ENCODE measurements at places on chromosomes 4 and X.

- DNase-seq: no peak
These were observed 52.1 kb upstream of the MSANTD1 start for GRCh38 chr4:3196670-3197359.

GRCh38 chr4:40607221-40607620 is 22.4 kb downstream of the RBM47 start:
- DNase-seq: no peak

- no peak for DNase-seq
These were observed 116.4 kb downstream of the C4orf51 start for GRCh38 chr4:145796346-145796745.

- no peak for DNase-seq
These were observed 9.1 kb downstream of the BMPR1B start for GRCh38 chr4:94766856-94767255.

- DNase-seq: no peak
These were observed 5.8 kb downstream of the WAS start for GRCh38 chrX:48689208-48689920.

- DNase-seq: no peak
These were observed 14.3 kb downstream of the TENM3 start for GRCh38 chr4:182257503-182257902.

GRCh38 chr4:151035911-151036310 is 20.8 kb upstream of the LRBA start:
- no peak for DNase-seq

GRCh38 chr4:53322696-53323095 is 43.2 kb downstream of the SCFD2 start:
- no peak for DNase-seq

DNA sequence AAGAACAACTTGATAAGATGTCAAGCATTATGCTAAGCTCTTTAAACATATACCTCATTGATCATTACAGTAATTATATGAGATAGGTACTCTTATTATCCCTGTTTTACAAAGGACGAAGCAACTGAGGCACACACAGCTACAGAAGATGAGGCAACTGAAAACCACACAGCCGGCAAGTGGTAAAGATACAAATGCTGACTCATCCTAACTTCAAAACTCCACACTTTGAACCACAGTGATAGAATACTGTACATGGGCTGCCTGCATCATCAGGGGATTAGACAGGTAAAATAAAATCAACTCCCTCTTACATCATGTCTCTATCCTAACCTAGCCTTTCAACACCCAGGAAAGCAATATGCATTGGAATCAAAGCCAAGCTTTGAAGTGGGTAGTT is 47.8 kb downstream of the LHFPL1 start:
- no peak for DNase-seq

GRCh38 chr4:11489453-11490083 is 60.9 kb upstream of the HS3ST1 start:
- DNase-seq: no peak

- DNase-seq: no peak
These were observed 122.5 kb upstream of the TEX13D start for GRCh38 chrX:124209792-124210576.

- DNase-seq: no peak
These were observed 116.2 kb downstream of the GATB start for GRCh38 chr4:151644622-151645021.

- no peak for DNase-seq
These were observed 2.1 kb upstream of the IL9R start for GRCh38 chrX:155995321-155995875.

DNA sequence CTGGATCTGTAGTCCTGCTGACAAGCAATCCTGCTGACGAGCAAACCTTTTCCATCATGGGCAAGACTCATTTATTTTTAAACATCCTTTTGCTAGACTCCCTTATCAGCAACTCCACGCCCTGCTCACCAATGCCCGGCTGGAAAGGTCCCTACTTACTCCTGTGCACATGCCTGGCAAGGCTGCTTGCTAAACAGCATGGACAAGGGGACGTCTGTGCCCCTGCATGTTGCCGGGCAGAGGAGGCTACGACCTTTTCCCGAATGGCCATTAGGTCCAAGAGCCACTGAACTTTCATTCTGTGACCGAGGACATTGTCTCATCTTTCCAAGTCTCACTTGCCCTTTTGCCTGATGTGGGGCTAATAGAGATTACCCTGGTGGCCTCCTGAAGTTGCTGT is 98.6 kb downstream of the MGST2 start:
- no peak for DNase-seq

DNA sequence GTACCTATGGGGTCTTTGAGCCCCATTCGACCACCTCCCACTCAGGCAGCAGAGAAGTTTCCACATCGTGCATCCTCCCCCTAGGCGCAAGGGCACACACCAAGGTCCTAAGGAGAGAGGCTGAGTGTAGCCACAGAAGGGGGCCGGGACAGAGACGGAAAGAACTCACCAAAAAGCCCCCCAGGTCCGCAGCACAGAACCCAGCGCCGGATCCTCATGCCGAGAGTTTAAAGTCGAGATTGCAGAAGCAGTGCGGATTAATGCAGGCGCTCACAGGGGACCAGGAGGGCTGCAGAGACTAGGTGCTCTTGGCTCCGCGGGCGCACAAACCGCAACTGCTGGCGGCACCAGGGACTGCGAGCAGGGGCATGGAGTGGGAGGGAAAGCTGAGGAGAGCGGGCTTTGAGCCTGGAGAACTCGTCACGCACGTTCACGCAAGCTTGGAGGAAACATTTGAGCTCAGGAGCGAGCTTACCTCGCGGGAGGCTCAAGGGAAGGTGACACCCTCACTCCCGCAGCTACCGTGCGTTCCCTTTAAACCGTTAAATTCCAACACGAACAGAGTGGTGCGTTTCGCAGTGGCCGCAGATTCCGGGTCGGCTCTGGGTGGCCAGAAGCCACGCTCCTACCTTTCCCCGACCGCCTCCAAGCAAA is 8.5 kb downstream of the NKX3-2 start:
- DNase-seq: no peak

GRCh38 chr4:56739066-56739777 is 58.1 kb upstream of the HOPX start:
- no peak for DNase-seq

- DNase-seq: no peak
These were observed 72.3 kb upstream of the EFHC2 start for GRCh38 chrX:44415639-44416386.

GRCh38 chrX:154784149-154784995 is 20.9 kb downstream of the MPP1 start:
- no peak for DNase-seq

DNA sequence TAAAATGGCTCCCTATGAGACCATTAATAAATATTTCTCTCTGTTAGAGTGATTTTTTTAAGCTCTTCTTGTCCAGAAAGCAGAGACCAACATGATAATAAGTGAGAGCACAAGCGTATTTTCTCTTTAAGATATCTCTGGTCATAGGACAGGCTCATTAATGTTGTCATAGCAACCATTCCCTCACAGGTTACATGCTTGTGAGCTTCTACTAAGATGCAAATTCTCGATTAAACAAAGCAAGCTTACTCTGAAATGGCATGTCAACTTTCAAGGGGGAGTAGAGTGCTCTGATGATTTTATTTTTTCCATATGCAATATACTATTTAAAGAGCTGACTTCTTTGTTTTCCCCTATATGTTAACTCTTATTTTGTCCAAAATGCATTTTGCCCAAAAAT is 487.2 kb upstream of the LCORL start:
- DNase-seq: no peak

DNA sequence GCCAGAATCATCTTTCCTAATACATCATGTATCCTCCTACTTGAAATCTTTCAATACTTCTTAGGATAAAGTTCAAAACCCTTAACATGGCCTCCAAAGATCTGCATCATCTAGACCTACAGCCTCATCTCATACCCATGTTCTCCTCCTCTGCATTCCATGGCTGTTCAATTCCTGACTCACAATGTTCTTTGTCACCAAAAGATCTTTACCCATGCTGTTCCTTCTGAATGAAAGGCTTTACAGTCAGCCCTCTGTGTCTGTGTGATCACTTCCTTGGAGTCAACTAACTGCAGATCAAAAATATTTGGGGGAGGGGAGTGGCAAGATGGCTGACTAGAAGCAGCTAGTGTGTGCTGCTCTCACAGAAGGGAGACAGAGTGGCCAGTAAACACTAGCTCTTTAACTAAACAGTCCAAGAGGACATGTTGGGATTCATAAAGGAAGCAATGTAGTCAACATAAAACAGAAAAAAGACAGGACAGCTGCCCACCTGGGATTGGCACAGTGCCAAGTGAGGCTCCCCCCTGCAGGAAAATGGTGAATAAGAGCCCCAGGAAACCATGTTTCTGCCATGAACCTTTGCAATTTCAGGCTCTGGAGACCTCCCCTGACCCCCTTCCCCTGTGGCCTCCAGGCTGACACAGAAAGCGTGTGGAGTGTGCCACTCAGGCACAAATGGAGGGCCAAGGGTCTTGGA is 31.9 kb downstream of the CBR4 start:
- DNase-seq: no peak

DNA sequence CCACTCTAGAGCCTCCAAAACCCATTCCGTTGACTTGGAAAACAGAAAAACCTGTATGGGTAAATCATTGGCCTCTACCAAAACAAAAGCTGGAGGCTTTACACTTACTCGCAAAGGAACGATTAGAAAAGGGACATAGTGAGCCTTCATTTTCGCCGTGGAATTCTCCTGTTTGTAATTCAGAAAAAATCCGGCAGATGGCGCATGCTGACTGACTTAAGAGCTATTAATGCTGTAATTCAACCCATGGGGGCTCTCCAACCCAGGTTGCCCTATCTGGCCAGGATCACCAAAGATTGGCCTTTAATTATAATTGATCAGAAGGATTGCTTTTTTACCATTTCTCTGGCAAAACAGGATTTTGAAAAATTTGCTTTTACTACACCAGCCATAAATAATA is 60.8 kb downstream of the ZNF732 start:
- peak; percentile 59 for DNase-seq

DNA sequence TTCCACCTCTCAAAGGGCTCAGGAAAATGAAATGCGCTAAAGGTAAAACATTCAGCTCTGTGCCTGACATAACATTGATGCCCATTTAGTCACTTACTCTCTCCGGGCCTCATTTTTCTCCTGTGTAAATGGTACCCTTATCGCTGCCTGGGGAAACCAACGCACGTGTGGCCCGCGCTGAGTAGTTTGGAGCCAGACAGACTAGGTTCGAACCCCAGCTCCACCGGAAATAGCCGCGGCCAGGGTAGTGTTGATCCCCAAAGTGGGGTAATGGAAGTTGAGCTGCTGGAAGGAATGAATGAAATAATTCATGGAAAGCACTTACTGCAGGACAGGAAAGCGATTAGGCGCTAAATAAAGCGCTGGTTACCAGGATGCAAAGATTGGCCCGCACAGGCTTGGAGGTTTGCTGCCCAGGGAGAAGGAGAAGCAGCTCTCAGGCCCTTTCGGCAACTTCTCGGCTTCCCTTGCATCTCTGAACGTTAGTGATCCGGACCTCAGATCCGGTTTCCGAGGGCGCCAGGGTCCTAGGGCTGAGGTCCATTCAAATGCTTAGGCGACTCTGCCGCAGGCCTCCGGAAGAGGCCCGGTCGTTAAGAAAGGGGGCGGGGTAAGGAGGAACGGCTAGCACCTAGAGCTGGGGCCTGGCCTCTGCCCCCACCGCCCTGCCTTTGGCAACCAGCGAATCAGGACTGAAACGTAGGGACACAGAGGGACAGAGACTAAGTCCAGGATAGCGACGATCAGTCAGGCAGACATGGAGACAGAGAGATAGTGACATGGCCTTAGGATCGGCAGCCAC is 13.3 kb downstream of the NKX3-2 start:
- DNase-seq: no peak

DNA sequence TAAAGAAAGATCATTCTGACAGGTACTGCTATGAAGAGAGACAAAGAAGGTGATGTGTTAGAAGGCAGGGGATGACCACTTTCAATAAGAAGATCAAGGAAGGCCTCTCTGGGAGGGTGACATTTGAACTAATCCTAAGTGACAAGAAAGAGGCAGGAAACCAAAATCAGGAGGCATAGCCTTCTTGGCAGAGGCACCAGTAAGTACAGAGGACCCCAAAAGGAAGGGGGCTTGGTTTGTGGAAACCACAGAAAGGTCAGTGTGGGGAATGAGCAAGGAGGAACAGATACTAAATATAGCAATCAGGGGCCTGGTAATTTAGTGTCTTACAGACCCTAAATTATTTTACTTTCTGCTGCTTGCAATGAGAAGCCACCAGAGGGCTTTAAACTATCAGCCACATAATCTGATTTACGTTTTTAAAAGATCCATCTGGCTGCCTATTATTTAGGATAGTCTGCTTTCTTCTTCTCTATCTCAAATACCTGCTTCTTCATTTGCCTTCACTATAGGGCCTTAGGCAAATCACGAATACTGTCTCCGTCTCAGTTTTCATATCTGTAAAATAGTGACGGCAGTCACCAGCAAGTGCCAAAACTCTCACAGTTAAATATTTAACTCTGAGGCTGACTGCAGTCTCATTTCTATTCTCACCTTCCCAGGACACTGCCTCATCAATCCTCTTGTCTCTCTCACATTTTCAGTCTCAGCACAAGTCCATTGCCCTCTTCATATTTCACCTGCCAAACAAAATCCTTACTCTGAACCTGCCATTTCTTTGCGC is 16.7 kb downstream of the NR3C2 start:
- DNase-seq: no peak

DNA sequence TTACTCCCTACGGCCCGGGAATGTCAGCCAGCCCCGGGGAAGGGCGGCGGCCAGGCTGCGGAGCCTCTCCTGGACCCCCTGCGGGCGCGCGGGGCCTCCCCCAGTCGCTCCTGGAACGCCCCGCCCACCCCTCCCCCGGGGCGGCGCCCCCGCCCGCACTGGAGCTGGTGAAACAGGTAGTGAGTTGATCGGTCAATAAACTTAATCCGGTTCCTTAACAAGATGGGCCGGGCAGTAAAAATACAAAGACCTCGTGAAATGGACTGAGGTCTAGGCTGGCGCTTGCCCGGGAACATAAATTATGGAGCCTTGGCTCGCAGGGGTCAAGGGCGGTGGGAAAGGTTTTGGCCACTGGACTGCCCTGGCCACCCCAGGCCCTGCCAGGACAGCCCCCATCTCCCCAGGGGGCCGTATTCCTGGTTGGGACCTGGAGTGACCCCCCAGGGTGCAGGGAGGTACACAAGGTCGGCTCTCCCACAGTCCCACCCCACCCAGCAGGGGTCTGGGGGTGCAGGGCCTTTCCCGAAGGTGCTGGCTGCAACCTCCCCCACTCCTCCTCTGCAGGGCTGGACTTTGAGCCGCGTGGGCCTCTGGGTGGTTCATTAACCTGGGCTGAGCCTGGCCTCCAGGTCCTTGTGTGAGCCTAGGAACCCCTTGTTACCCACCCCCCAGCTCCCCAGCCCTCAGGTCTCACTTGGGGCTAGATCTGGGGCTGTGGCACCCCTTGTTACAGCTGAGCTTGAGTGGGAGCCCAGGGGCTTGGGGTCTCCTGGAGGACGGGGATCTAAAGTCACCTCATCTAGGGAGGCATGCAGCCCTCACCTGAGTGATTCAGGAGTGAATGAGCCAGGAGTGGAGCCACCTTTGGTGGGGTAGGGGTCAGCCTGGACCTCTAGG is 2.5 kb downstream of the FGFR3 start:
- no peak for DNase-seq
